ENCODE measurements at places on chromosomes 11 and 22.

DNA sequence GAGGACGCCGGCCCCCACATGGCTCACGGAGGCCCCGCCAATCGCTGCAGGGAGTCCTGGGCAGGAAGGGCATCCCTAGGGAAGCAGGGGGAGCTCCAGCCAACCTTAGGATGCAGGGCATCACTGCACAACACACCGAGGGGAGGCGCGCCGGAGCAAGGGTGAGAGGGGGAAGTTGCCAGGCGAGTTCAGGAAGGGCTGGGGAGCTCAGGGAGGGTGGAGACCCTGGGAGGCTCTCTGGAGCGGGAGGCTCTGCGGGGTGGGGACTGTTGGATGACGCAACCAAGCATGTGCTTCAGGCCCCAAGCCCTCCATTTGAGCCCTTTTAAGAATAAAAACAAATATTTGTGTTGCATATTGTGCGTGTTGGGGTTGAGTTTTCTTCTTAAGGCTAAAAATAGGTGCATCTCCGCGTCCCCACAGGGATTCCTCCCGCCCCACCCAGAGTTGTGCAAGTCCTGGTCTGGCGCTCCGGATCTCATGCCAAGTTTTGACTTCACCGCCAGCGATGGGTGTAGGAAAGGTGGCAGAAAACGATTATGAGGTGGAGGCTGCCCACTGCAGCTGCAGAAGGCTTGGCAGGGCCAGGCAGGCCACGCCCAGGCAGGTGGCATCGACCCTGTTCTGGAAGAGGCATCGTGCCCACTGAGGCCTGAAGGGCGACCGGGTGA lies 65.2 kb downstream of the WNT7B start:
- peak; percentile 49 for DNase-seq

GRCh38 chr11:78633516-78634310 lies 59.0 kb upstream of the NARS2 start:
- DNase-seq = no peak

DNA sequence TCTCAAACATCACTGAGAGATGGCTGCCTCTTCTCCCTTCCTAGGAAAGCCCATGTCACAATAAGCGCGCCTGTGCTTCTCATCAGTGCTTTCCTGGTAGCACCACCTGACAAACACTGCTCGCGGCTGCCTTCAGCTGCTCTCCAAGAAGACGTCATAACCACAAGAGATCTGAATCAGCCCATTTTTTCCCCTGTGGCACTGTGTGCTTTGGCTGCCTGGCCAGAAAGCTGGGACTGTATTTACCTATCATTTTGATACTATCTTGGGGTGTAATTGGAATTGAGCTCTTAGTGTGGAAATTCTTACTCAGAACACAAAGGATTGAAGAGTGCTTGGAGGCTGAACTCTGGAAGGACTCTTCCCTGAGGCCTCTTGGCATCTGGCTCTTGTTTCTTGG lies 50.3 kb upstream of the EHF start:
- DNase-seq = no peak

DNA sequence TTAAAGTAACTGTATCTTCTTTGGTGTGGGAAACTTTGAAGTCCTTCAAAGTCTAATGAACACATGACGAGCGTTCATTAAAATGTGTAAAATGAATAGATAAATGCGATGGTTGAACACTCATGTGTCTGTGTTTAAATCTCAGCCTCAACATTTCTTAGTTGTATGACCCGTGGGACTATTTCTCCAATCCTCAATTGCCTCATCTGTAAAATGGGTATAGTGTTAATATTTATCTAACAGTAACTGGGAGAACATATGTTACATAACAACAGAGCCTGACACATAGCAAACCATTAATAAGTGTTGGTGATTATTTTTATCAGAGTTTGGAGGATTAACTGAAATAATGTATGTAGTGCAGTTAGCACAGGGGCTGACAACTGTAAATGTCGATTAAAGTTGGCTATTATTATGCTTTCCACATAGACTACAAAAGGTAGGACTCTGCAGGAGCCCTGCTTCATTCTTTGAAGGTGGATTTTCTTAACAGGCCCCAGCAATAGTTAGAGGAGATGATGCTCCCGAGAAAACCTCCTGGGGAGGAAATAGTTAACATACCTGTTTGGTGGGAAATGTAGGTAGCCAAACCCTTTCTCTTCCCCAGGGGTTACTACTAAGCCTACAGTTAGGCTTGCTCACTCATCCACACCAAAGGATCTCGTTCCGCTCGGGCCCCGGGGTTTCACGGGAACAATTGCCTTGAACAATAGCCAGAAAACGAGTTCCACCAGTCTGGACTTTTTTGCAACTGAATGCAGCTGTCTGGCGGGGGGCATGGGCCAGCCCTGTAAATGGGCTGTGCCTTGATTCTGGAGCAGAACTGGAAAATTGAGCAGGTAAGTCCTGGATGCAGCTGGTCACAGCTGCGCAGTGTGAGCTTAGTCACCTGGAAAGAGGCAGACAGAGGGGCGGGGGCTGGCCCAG lies 133.4 kb downstream of the DBX1 start:
- no peak for DNase-seq

- no peak for DNase-seq
Measured at GRCh38 chr22:17773606-17774205, 563 bp downstream of the BID start.

- DNase-seq = no peak
Measured at GRCh38 chr22:40332319-40332781, 13.9 kb upstream of the ADSL start.

- no peak for DNase-seq
Measured at GRCh38 chr11:114109206-114110090, 49.9 kb downstream of the ZBTB16 start.

DNA sequence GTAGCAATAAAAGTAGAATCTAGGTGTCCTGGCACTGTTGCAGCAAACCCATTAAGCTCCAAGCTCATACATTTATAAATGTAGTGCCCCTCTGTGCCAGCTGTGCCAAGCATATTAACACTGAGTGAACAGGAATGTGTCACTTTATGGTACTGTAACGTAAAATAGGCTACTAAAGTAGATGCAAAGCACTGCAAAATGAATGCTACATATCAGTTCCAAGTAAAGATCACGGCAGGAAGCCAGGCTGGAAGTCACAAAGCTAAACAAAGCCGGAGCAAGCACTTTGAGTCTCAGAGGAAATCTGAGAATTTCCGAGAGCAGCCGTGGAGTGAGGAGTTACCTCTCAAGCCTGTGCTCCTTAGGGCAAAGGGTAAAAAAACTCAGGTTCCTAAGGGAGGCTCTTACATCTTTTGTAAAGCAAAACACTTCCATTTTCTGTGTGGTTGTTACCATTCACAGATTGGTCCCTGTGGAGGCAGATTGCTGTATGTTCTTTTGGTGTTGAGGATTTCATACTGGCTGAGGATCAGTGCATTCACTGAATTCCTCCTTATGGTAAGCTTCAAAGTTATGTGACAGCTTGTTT lies 85.7 kb downstream of the WNT11 start:
- DNase-seq = no peak

- DNase-seq = peak; percentile 78
Measured at GRCh38 chr11:100789500-100789899, 102.4 kb downstream of the ARHGAP42 start.

- DNase-seq = no peak
Measured at GRCh38 chr22:26316732-26317285, 112.3 kb upstream of the ASPHD2 start.

- no peak for DNase-seq
Measured at GRCh38 chr22:34931026-34931425, 134.9 kb upstream of the ISX start.

GRCh38 chr22:45552580-45553350 lies 50.1 kb downstream of the FBLN1 start:
- DNase-seq = no peak

GRCh38 chr22:37222440-37222971 lies 10.2 kb upstream of the SSTR3 start:
- DNase-seq = no peak

- no peak for DNase-seq
Measured at GRCh38 chr11:88307749-88308425, 29.6 kb downstream of the CTSC start.

DNA sequence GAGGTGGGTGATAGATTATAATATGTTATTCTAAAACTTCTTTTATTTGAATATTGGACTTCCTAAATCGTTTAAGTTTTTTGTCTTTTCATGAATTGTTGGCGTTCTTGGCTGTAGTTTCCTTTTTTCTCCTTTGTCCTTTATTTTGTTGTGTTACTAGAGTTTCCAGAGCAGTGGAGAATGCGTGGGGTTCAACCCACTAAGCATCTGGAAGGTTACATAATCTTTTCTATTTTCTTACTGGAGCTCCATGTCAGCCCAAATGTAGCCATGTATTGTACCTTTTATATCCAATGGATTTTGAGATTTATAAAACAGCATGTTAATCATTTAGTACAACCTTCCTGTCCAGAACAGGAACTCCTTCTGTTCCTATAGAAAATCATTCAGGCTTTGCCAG lies 63.2 kb downstream of the PPP6R3 start:
- no peak for DNase-seq

DNA sequence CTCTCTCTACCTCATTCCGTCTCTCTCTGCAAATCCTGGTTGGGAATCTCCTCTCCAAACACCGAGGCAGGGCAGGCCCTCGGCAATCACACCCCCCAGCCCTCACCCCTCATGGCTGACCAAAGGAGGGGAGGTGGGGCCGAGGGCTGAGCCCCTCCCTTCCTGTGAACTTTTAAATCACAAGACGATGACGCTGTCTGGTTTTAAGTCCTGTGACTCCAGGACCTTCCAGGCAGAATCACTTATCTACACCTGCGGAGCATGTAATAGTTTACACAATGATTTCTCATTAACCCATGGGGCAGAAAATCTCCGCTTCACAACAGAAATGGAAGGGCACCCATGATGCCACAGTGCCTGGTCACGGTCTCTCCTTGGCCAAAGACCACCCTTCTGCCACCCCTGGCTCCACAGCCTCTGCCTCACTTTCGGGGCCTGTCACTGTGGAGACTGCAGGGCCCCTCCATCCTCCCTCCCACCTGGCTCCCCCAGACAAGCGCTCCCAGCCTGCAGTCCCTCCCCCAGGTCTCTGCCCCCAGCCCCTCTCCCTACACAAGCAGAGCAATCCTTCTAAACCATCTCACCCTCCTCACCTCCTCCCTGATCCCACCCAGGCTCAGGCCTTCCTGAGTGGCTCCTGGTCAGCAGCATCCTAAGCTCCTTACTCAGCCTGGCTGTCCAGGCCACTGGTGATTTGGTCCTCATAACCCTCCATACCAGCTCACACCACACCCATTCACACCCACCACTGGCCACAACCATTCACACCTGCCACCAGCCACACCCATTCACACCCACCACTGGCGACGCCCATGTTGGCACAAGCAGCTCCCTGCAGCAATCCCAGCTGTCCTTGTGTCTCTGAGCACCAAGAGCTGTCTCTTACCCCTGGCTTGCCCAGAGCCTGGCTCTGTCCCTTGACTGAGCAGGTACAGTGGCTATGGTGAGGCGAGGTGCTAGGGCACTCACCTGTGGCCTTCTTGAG lies 30.7 kb upstream of the ARFGAP3 start:
- no peak for DNase-seq

DNA sequence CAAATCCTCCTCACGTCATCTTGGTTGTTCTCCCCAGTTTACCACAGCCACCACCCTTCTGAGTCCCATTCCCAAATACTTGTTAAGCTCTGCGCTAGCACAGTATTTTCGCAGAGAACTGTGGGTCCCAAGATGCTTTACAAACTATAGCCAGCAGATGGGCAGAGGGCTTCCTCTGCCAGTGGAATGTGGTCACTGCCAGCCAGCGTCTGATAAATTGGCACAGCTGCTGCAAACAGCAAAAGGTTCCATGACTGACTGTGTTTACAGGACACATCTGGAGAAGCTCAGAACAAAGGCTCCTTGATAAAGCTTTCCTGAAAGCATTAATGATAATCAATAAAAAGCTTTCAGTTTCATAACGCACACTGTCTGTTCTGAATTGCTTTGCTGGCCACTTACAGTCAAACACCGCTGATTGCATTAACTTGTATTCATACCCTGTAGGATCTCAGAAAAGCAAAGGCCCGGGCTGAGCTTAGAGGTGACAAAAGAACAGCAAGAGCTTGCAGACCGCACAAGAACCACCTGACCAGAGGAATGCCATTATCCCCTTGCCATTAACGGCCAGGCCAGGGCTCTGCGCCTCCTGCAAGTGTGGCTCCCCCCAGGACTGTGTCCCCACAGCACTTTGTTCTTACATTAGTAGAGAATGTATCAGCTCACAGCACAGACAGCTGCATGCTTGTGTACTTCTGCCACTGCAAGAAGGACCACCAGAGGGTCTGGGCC lies 120.6 kb downstream of the MICAL3 start:
- no peak for DNase-seq

- DNase-seq = no peak
Measured at GRCh38 chr11:34487430-34487829, 26.2 kb downstream of the ELF5 start.

GRCh38 chr11:62018981-62019664 lies 51.7 kb upstream of the FTH1 start:
- DNase-seq = no peak

DNA sequence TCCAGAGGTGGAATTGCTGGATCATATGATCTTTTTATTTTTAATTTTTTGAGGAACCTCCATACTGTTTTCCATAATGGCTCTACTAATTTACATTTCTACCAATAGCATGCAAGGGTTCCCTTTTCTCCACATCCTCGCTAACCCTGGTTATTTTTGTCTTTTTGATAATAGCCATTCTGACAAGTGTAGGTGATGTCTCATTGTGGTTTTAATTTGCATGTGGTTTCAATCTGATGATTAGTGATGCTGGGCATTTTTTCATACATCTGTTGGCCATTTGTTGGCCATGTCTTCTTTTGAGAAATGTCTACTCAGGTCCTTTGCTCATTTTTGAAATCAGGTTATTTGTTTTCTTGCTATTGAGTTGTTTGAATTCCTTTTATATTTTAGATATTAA lies 15.4 kb upstream of the OR4D5 start:
- no peak for DNase-seq

GRCh38 chr11:127340438-127340837 lies 339.9 kb upstream of the KIRREL3 start:
- DNase-seq = no peak

DNA sequence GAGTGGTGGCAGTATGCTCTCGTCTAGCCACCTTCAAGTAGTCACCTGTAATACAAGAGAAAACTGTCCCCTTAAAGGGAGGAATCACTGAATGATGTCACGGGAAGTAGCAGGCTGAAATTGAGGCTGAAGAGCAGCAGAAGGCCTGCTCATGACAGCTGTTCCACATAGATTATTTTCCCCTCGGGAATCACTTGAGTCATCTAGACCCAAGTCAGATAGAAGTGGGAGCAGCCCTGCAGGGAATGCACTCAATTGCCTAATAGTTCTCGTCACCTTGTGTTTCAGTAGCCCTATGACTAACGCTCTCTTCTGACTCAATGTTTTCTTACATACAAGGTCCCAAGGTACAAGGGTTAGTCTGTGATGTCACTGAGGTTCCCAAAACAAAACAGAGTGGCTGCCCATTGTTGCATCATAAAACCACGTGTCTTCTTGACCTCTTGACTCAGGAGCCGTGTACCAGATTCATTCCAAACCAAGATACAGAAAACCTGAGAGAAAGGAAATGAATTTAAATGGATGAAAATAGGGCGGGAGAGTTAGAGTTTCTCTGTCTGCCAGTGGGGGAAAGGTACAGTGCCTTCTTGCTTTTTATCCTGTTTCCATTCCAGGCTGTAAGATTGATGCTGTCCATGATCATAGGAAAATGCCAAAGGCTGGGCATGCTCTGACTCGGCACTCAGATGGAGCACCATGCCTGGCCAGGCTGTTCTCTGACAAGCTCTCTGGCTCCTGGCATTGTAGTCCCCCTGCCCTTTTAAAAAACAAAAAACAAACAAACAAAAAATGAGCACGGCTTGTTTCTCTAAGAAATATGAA lies 21.6 kb upstream of the C11orf96 start:
- peak; percentile 92 for DNase-seq

- no peak for DNase-seq
Measured at GRCh38 chr22:23697031-23697970, 6.5 kb downstream of the RGL4 start.

Measured in gastrocnemius medialis (tissue), 4 donors.